Stimulated activated CD4-positive, alpha-beta T cell treated with anti-CD3 and anti-CD28 coated beads, Interleukin-4, amount 100 ng/mL, for 4 hours (primary cell): ENCODE measurements at places on chromosomes 16 and 17.
A peak's percentile ranks its signal among the peaks of the same experiment; 100 is the strongest.

- DNase-seq, result no peak
Measured at GRCh38 chr17:70317421-70317820, 148.1 kb downstream of the KCNJ2 start.

GRCh38 chr16:354971-355461 is 2.5 kb upstream of the AXIN1 start:
- DNase-seq, result peak; percentile 34

GRCh38 chr17:72996791-72997190 is 95.7 kb downstream of the SLC39A11 start:
- no peak for DNase-seq

- no peak for DNase-seq
Measured at GRCh38 chr17:31690151-31690551, 168.9 kb downstream of the COPRS start.
